ENCODE measurements at places on chromosomes 12 and 14.

DNA sequence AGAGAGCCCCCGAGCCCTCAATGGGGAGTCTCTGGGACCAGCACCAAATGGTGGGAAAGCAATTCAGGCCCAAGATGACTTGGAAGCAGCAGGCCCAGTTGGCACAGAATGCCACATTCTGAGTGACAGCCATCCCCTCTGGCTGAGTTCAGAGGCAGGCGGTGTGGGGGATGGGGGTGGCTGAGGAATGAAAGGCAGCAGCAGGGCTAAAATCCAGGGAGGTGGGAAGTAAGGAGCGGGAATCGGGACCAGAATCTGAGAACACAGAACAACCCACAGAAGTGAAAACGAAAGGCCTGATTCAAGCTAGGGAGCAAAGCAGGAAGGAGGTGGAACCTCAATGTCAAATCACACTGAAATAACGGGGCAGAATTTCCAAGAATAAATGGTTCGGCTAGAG is 171.2 kb downstream of the CALM1 start:
- DNase-seq: no peak

DNA sequence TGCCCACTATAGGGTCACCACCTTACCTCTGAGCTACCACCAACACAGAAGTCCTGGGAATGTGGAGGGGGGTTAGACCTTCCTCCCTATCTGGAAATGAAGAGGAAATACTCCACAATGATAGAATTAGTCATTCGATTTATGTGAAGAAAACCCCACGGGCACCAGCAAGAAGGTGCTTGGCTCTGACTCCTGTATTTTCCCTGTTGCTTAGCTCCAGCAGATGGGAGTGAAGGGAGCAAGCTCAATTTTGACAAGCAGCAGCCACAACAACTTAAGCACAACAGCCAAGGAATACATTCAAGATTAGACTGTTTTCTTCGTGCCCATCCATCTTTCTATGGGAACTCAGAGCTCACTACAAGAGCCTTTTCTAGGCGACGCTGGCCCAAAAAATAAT is 191.7 kb downstream of the SPTSSA start:
- DNase-seq: no peak

- DNase-seq: peak; percentile 55
These were observed 14.2 kb upstream of the TXNRD1 start for GRCh38 chr12:104201238-104202001.

DNA sequence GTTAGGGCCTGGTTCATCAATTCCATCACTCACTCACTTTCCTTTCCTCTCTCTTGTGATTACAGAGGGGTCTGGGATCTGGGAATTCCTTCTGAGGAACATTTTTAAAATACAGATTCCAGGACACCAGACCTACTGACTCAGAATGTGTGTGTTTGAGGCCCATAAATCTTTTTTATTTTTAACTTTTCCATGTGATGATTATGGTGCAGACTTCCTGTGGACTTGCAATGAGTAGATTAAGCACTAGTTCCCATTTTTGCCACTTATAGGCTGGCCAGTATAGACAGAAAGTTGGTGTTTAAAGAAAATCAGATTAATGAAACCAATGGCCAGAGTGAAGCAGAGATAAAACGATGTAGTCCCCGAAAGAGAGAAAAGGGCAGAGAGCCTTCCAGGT is 28.1 kb downstream of the SLC41A2 start:
- DNase-seq: no peak

- no peak for DNase-seq
These were observed 6.0 kb upstream of the CSAD start for GRCh38 chr12:53186745-53187144.

- no peak for DNase-seq
These were observed 597.3 kb downstream of the NRXN3 start for GRCh38 chr14:78767436-78767835.

- DNase-seq: no peak
These were observed 60.9 kb upstream of the PSMA6 start for GRCh38 chr14:35231207-35231760.

DNA sequence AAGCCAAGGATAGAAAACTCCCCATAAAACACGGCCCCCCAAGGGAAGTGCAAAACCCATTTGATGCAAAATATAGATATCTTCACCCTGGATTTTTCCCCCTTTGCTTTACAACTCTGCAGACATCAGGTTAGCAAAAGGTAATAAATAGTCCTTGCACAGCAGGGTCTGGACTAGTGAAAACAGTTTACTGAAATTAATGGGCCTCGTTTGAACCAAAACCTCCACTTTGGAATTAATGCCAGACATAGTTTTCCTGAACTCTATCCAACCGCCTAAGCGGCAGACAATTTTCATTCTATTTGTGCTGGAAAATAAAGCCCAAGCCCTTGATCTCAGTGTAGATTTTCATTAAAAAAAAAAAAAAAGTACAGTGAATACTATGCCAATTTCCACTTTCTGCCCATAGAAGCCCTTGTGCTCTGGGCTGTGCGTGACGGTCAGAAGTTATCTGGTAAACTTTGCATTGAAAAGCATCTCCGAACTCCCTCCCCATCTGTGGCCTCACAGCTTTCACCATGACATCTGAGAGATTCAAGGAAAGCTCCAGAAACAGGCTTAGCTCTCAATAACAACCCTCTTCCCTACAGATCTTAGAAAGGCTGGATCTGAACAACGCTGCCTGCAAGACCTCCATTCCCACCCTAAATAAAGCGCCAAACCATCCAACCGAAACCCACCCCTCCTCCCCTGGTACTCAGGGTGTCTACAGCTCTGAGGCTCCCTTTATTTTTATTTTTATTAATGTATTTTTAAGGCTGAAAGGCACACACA is 11.0 kb upstream of the IRF2BPL start:
- DNase-seq: no peak

- DNase-seq: no peak
These were observed 284.6 kb downstream of the BCAT1 start for GRCh38 chr12:24664161-24664880.

GRCh38 chr12:47941871-47942613 is 21.4 kb upstream of the TMEM106C start:
- DNase-seq: no peak

- no peak for DNase-seq
These were observed 9.2 kb upstream of the APOLD1 start for GRCh38 chr12:12776261-12776660.

GRCh38 chr12:64983771-64984278 is 137.3 kb downstream of the WIF1 start:
- no peak for DNase-seq

Measured in central memory CD4-positive, alpha-beta T cell (primary cell).